Right ventricle myocardium inferior (tissue), 1 donor: ENCODE measurements at places on chromosomes 2 and 18. TPM values are rescaled to one million over a fixed set of nuclear protein-coding genes. Genes with fewer than 3 reads are reported as not detected.

The GAREM1 gene
- 22.7 TPM for total RNA-seq

GRCh38 chr2:27194538-27195354, 17.1 kb upstream of the ATRAID start:
- no peak for DNase-seq

DNA sequence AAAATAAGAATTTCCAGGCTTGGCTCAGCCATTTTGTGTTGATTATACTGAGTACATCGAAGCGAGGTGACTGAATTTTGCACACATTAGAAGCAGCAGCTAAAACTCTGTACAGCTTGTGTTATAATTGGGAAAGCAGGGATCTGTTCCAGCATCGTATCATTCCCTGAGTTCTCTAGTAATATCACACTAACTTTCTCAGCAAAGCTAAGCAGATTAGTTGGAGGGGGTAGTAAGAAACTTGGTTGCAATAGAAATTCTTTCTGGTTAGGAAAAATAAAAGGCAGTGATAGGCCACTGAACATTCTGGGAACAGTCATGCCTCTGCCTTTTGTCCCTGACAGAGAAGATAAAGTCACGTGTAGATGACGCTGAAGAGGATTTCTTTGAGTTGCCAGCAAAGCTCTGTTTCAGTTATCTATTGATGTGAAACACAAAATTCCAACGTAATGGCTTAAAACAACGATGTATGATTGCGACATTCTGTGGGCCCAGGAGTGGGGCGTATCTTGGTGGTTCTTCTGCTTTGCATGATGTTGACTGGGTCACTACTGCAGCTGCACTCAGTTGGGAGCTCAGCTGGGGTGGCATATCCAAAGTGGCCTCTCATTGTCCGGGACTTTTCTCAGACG, 202.1 kb upstream of the MEX3C start:
- DNase-seq, result no peak

- DNase-seq, result peak; percentile 68
Observed at GRCh38 chr2:134206573-134206972, 47.3 kb upstream of the MGAT5 start.

GRCh38 chr2:17749753-17750438, 3.7 kb downstream of the SMC6 start:
- no peak for DNase-seq
